ENCODE measurements at places on chromosomes 1 and 21.
A peak's percentile ranks its signal among the peaks of the same experiment; 100 is the strongest.

GRCh38 chr1:206080026-206080820 lies 27.2 kb downstream of the RHEX start:
- DNase-seq = no peak

DNA sequence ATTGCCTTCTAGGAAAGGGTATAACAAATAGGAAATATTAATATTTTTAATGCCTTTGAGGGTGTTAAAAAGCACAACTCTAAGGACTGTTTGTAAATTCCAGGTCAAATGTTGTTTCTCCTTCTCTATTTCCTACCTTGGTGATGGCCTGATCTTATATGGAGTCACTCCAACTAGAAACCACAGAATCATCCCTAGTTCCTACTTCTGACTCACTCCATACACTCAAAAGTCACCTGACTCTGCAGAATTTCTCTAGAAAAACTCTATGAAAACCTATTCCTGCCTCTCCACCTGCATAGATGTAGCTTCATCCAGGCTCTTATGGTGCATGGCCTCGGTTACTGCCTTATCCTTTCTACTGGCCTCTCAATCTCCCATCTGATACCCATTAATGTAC lies 14.5 kb downstream of the RGS4 start:
- DNase-seq = peak; percentile 57

DNA sequence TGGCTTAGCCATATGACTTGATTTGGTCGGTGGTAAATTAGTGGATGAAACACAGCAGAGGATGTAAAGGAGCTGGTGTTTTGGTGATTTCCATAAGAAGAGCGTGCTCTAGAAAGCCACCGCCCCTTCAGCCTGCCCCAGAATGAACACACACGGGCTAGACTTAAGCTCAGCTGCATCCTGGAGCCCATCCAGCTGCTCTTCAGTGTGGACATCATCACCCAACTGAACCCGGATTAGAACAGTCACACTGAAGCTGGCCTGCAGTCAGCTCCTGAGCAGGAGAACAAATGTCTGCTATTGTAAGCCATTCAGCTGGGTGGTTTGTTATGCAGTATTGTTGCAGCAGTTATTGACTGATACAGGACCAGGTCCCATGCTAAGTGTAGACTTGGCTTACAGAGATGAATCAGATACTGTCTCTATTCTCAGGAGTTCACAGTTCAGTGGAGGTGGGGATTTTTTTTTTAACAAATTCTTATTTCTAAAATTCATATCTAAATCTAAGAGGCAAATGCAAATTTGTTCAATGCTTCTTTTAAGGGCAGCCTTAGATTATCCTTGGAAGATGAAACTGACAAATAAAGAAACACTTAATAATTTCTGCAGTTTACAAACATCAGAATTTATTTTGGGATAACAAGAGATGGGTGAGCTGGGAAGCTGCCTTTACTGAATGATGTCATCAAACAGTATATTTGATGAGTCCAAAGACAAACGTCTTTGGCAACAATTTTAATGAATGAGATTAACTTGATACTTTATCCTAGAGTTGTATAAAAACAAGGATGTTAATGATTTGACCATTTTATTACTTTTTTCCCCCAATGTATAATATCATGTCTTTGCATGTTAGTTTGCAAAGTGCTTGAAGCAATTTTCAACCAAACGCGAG lies 251.2 kb downstream of the TRABD2B start:
- no peak for DNase-seq

GRCh38 chr1:63920154-63921117 lies 146.6 kb downstream of the ROR1 start:
- DNase-seq = peak; percentile 65

- DNase-seq = peak; percentile 72
These were observed 16.5 kb downstream of the VSIG8 start for GRCh38 chr1:159845751-159846629.

- no peak for DNase-seq
These were observed 421 bp downstream of the PSRC1 start for GRCh38 chr1:109282497-109282951.

DNA sequence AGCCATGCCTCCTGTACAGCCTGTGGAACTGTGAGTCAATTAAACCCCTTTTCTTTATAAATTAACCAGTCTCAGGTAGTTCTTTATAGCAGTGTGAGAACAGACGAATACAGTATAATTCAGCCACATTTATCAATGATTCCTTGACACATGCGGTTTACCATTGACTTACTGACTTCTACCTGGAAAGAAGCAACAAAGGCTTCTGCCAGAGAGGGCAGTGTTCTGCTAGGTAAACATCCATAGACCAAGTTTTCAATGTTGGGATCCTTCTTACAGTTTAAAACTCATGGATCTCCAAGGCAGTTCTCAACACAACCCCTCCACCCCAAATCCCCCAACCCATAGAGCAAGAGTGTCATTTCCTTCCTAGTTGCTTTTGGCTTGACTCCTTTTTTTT lies 150.6 kb downstream of the ZNF648 start:
- DNase-seq = peak; percentile 15

DNA sequence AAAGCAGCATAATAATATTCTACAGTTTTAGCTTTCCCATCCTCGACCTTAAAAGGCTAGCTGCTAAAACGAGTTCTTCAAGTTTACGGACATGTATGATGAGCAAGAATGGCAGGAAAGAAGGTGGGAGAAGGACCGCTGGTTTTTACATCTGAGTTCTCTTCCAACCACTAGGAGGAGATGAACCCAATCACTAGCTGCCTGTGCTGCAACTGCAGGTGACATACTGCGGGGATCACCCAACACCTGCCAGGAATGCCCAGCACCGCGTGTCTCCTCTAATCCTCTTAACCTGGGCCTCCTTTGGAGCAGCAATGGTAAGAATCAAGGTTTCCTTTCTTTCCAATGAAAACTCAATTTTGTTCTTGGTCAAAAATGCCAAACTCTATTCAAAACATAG lies 23.5 kb downstream of the TOR3A start:
- peak; percentile 81 for DNase-seq

DNA sequence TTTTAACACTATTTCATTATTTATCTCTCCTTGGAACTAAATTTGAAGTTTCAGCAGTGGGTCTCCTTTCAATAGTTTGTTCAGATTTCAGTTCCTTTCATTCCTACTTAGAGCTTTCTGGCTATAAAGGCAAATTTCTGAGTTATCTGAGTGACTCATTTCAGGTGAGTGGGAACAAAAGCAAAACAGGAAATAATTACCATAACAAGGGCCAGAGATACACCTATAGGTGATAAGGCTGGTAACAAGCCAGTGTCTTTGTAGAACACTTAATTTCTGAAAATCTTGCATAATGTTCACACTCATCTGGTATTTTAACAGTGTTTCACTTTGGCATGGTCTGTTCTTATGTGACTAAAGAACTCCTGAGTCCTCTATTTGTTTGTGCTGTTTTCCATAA lies 64.5 kb upstream of the PRRC2C start:
- DNase-seq = peak; percentile 82

GRCh38 chr1:159859767-159860322 lies 2.6 kb downstream of the VSIG8 start:
- no peak for DNase-seq

GRCh38 chr1:156551869-156552268 lies 20.5 kb downstream of the IQGAP3 start:
- peak; percentile 45 for DNase-seq

DNA sequence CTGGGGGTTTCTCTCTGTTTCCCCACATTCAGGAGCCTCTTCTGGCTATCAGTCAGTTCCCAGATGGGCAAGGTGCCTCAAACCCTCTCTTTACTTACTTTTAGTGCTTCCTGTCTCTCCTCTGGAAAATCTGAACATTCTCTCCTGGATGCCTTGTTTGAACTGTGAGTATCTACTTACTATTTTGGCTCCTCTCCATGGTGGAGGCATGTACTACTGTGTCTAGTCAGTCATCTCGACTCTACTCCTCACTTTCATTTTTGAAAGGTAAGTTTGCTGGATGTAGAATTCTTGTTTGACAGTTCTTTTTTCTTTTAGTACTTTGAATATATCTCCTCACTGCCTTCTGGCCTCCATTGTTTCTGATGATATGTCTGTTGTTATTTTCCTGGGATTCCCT lies 70.9 kb upstream of the FAM78B start:
- no peak for DNase-seq

- no peak for DNase-seq
These were observed 14.5 kb downstream of the SCYL3 start for GRCh38 chr1:169879034-169879840.

GRCh38 chr1:248817065-248817464 lies 8.7 kb downstream of the SH3BP5L start:
- DNase-seq = no peak

DNA sequence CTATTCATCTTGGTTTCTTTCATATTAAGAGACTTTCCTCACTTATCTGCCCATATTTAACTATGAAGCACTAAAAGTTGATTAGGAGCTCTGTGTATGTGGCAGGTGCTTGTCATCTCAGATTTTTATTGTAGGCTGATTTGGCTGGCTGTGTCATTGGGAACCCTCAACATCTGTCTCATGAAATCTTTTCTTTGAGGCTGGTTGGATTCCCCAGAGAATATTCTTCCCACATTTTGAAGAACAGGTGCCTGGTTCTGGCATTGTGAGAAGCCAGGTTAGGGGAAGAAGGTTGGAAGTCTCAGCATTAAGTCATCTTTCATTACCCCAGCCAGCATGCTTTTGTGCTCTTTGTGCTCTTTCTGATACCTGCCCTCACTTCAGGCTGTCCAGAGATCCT lies 37.1 kb downstream of the EEIG2 start:
- DNase-seq = no peak

GRCh38 chr1:202192770-202193613 lies 607 bp upstream of the LGR6 start:
- DNase-seq = peak; percentile 50

- no peak for DNase-seq
These were observed 30.0 kb downstream of the BATF3 start for GRCh38 chr1:212669600-212669999.

GRCh38 chr1:3939242-3940080 lies 39.4 kb upstream of the C1orf174 start:
- DNase-seq = no peak

DNA sequence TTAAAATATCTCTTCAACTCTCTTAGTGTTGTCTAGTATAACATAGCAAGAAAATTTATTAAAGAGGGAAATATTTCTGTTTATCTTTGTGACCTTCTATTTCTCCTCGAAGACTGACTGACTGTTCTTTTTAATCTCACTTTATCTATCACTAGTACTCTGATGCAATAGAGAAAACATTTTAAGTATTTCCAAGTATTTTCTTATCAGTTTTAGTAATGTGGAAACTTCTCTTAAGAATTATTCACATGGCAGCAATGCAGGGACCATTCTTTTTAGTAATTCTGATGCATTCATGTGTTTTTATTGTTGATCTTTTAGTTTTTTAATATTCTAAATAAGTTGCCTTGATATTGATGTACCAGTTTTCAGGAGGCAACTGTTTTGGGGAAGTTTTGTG lies 115.7 kb downstream of the NEK7 start:
- no peak for DNase-seq

DNA sequence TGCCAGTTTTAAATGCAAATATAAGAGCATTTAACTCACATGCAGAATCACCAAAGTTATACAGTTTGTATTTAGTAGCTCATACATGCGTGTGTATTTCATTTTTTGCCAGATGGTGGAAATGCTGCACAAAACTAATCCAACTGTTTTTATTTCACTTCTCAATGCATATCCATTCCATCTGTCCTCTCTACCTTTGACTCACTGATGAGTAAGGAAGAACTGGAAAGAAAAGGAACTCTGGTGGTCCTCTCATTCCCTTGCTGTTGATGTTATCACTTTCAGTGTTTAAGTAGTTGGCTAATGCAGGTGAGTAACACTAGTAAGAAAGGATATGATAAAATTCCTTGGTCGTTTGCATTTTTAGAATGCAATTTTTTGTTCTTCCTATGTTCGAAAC lies 5.7 kb upstream of the SLC1A7 start:
- peak; percentile 42 for DNase-seq

DNA sequence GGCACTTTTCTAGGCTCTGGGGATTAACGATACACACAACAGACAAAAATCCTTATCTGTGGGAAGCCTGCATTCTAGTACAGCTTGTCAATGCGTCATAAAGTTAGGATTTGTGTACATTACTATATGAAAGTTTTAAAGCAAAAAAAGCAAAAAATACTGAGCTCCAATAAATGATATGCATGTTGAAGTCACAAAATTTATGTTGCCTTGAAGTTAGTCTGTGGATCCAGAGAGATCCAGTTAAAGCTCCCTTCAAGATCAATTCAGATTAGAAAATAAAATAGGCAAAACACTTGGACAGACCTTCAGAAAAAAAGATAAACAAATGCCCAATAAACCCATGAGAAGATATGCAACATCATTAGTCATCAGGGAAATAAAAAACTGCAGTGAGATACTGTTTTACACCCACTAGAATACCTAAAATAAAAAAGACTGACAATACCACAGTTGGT lies 33.1 kb upstream of the KCNQ4 start:
- DNase-seq = no peak

DNA sequence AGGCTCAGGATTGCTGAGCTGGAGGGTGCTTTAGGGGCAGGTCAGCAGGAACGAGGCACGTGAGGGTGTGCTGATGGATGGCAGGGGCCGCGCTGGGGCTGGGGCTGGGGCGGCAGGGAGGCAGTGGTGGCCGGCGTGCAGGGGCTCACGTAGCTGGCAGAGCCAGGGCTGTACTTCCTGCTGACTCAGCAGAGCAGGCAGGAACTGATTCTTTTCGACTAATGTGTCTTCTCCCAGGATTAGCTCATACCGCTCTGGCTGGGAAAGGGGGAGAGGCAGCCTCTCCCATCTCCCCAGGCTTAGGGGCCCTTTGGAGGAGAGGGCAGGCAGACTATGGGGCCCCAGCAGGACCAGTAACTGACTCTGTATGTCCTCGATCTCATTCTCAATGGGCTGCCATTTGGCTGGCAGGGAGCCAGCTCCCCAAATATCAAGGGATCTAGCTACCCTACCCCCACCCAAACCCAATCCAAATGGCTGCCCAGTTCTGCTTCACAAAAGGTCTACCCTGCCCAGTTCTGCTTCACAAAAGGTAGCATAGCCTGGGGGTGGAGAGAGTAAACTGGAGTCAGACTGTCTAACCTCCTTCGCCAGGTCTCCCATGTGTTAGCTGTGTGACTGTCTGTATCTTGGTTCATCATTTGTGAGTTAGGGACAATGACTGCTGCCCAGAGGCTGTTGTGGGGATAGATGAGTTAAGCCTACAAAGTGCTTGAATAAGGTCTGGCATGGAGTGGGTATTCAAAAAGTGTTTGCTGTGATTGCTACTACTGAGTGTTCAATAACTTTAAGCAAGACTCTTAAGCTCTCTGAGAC lies 100.1 kb upstream of the SLC2A1 start:
- peak; percentile 89 for DNase-seq

GRCh38 chr1:35660581-35661473 lies 19.5 kb upstream of the PSMB2 start:
- DNase-seq = peak; percentile 66

GRCh38 chr1:211587123-211587522 lies 8.2 kb upstream of the SLC30A1 start:
- no peak for DNase-seq

Data from epithelial cell of esophagus (primary cell).